Activated CD8-positive, alpha-beta memory T cell treated with anti-CD3 and anti-CD28 coated beads for 1 hour (primary cell): ENCODE measurements at places on chromosomes 3 and 15.

DNA sequence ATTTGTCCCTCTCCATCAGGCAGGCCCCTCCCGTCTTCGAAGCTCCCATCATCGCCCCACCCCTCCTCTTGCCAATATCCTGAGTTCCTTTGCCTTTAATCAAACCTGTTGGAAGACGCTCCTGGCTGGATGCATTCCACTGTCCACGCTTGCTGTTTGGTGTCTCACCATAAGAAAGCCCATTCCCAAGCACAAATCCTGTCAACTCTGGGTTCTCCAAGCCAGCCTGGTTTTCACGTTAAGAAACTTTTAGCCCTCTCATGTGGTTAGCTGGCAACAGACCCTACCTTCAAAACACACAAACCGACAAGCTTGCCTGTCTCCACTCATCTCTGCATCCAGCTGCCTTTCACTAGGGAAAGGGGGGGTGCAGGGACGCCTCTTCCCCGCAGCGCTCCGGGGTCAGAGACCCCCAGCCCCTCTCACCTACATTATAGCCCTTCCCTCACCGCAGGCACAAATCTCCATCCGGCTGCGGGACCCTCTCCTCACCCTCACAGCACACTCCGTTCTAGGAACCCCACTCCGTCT lies 1.1 kb downstream of the GORASP1 start:
- DNase-seq = no peak

- DNase-seq = no peak
These were observed 10.8 kb upstream of the ZFYVE19 start for GRCh38 chr15:40796041-40796440.

DNA sequence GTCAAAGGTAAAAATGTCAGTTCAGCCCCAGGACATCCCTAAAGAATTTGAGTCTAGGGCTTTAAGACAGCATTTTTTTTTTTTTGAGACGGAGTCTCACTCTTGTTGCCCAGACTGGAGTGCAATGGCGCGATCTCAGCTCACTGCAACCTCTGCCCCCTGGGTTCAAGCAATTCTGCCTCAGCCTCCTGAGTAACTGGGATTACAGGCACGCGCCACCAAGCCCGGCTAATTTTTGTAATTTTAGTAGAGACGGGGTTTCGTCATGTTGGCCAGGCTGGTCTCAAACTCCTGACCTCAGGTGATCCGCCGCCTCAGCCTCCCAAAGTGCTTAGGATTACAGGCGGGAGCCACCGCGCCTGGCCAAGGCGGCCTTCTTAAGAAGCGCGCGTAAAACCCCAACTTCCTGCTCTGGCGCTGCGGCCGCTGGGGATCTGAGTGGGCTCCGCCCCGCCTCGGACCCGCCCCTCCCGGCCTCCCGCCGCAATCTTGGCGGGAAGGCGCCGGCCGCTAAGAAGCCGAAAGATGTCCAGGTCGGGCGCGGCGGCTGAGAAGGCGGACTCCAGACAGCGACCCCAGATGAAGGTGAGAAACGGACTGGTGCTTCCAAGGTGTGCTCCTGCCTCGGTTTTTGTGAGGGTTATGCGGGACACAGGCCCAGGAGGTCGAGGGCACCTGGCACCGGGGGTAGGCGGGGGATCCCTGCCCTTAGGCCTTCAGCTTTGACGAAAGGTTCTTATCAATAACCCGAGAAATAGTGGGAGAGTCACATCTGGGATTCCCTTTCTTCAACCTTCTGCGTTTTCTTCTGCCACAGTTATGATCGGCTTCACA lies at the start of gene WDR76:
Gene WDR76 (plus strand): TSS at position 495 of the 834 bp plus-strand sequence. CDS start 31 bp downstream, at position 526.
- peak; percentile 7 for DNase-seq

DNA sequence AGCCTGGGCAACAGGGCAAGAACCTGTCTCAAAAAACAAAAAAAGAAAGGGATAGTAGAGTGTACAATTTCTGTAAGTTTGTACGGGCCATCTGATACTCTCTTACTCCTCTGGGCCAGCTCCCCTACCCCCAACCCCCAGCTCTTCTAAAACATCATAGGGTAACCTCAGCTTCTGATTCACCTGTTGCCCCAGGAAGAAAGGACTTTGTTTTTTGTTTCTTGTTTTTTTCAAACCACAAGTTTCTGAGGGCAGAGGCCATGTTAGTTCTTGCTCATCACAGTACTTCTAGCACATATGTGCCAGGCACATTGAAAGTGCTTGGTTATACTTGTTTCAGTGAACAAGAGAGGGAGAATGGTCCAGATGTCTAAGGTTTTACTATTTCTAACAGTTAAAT lies 20.2 kb downstream of the ATOSA start:
- no peak for DNase-seq

GRCh38 chr3:102299125-102299877 lies 135.5 kb upstream of the ZPLD1 start:
- DNase-seq = no peak

DNA sequence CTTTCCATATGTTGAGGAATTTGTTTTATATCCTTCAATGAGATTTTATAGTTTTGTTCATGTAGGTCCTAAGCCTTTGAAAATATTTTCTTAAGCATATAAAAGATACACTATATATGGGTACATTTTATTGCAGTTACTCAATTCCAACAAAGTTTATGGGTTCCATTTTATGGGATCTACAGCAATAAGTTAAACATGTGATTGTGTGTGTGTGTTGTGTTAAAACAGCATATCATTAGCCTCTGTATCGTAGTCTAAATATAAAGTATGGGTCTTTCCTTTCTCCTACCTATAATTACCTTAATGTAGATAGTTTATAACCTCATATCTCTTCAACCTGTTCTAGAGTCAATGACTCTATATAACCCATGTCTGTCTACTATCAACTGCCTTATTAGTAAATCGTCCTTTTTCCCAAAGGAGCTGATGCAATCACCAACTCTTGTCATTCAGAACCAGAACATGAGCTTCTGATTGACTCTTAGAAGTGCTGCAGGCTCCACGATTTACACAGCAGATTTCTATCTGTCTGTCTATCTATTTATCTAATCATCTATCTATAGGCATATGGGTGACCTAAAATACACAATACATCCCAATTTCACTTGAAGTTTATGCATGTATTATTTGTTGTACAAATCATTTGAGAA lies 512.6 kb upstream of the CBLB start:
- no peak for DNase-seq

DNA sequence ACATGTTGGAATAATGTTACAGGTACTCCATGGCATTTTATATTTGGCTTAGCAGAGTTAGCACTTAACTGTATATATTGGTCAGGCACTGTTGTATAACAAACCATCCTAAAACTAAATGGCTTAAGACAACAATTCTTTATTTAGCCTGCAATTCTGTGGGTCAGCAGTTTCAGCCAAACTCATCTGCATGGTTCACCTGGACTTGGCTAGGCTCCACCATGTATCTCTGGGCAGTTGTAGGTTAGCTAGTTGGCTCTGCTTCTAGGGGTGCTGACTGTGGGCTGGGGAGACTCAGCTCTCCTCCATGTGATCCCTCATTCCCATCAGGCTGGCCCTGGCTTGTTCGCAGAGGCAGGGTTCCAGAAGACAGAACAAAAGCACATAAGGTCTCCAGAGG lies 34.4 kb downstream of the RARB start:
- DNase-seq = no peak

DNA sequence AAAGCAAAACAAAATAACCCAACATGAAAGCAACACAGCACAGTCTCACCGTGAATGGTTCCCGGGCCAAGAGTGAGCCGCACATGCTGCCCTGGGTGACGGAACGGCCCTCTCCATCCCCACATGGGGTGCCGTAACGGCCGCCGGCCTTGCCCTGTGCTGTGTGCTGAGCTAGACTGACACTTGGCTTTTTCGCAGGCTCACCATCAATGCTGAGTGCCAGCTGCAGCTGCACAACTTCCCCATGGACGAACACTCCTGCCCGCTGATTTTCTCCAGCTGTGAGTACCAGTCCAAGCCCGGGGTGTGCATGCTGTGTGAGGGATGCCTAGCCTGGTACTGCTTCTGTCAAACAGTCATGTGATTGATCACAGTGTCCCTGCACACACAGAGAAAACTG lies 357.6 kb downstream of the GABRG3 start:
- no peak for DNase-seq

- DNase-seq = no peak
These were observed 100.8 kb upstream of the SLC6A6 start for GRCh38 chr3:14301558-14301957.

DNA sequence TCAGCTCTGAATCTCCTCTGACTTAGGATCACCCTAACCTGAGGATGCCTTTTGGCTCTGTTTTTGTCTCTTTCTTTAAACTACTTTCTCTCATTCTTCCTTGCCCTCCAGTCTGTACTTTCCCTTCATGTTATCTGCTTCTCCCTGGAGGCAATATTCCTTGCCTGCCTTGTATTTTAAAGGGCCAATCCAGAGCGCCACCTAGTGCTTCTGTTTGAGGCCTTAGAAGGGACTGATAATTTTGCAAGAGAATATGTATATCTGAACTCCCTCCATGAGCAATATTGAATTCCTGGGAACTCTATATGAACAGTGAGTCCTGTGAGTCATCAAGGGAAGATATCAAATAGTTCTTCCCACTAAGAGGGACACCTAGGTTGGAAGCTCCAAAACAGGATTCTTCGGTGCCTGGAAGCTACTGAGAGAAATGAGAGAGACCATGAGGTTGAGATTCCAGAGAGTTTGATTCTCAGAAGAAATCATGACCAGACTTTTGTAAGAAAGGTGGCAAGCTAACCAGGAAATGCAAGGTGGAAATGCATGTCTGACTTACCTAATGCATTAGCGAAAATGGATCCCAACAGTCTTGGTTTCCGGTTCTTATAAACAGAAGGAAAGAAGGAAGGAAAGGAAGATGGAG lies 203.8 kb upstream of the CD96 start:
- no peak for DNase-seq

- no peak for DNase-seq
These were observed 79.5 kb upstream of the BLM start for GRCh38 chr15:90637693-90638092.

DNA sequence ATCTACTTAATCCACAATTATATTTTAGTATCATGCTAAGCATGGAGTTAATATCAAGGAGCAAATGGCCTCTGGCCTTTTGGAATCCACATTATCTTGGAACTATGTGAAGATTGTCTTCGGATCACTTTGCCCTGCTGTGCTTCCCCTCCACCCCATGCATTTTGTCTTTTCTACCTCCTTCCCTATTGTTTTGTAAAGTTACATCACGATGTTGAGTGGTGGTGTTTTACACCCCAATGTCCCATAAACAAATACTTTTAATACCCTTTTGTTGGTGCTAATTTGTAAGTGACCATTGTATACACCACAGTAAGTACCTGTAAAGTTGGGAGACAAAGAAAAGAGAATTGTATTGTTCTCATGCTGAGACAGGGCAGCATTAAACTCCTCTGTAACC lies 258.4 kb upstream of the ZNF717 start:
- DNase-seq = no peak

DNA sequence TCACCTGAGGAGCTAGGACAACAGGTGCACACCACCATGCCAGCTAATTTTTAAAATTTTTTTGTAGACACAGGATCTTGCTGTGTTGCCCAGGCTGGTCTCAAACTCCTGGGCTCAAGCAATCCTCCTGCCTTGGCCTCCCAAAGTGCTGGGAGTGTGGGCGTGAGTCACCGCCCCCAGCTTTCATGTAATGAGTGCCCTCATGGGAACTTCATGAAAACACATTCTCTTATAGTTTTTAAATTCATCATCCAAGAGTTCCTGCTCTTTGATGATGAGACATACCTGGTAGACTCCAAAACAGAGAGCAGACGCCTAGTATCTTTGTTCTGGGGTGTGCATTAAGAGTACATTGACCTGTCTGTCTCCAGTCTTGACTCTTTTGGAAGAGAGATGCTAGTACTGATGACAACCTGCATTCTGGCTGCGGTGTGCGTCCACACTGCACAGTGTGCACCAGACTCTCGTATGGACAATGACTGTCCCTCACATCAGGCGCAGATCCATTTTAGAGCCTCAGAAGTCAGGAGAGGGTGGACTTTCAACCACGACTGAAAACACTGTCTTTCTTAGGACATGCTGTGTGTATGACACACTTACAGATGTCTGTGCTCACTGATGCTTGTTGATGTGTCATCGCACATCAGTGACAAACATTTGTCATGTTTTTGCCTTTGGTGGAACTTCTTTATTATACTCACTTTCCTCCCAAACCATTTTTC lies 2.0 kb downstream of the NRROS start:
- DNase-seq = no peak

- no peak for DNase-seq
These were observed 228.0 kb upstream of the ADAMTS9 start for GRCh38 chr3:64915778-64916177.

DNA sequence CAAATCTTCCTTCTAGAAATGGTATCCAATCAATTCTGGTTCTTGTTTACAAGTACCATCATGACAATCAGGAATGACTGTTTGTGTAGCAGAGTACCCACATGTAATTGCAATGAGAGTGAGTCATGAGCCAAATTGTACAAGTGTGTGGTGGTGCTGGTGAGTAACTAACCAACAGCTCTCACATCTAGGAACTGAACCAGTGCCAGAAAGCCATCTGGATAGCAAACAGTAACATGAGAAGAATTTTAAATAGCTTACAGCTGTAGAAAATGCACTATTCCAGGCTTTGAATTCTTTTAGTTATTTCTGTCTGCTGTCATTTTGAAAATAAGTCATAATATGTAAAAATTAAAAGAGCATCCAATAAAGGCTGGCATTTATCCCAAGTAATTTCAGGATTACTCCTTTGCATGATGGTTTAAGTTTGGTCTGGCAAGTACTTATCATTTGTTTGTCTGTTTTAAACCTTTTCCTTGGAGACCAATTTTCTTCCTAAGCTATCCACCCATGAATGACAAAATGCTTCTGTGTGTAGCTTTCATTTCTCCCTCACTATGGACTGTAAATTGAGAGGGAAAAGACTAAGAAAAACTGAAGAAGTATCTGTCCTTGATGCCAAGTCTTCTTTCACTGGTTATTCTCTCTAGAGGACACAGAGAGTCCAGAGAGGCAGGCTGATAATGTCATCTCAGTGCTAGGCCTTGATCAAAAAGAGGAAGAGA lies 60.0 kb downstream of the PIK3CB start:
- DNase-seq = no peak

GRCh38 chr15:81155375-81156218 lies 21.5 kb downstream of the CFAP161 start:
- no peak for DNase-seq

DNA sequence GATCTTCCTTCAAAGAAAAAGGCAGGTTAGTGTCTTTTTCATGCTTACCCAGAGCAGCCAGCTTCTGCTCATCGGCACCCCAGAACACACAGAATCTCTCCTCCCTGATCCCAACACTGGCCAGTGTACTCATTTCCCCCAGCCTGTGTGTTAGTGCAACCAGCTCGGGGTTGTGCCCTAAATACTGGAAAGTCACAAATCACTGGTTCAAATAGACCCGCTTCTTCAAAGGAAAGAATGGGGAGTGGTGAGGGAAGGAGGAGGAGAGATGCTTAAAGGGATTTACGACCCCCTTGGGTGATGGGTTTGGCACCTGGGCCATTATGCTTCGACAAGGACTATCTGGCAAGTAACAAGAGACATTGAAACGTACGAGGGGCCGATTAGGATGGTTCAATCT lies 114.0 kb downstream of the FOXB1 start:
- no peak for DNase-seq
